ENCODE measurements at places on chromosomes 1 and 21. TPM values are rescaled to one million over a fixed set of nuclear protein-coding genes. Genes with fewer than 3 reads are reported as not detected.

The FCRLA gene
- 2.1 TPM for total RNA-seq

The NMNAT1 gene
- total RNA-seq, result 8.2 TPM

The FCRL2 gene
- total RNA-seq, result not detected

The LIPI gene
- total RNA-seq, result not detected

The WLS gene
- 217 TPM for total RNA-seq

The DMBX1 gene
- not detected for total RNA-seq

The EPHA10 gene
- total RNA-seq, result not detected

The MMEL1 gene
- total RNA-seq, result 0.32 TPM

The SLC9C2 gene
- not detected for total RNA-seq

The PFKFB2 gene
- 1.4 TPM for total RNA-seq

The KCNJ9 gene
- total RNA-seq, result not detected

The KCNE2 gene
- total RNA-seq, result not detected

The KRTAP12-2 gene
- total RNA-seq, result not detected

The PDZK1 gene
- 0.72 TPM for total RNA-seq

The OR2G6 gene
- total RNA-seq, result not detected

The NHLH1 gene
- total RNA-seq, result not detected

The C1orf174 gene
- 24.6 TPM for total RNA-seq

The ITLN2 gene
- total RNA-seq, result not detected

The LCE3D gene
- total RNA-seq, result not detected

The TNFRSF8 gene
- 0.52 TPM for total RNA-seq

The ETV3L gene
- total RNA-seq, result not detected

The OR2T29 gene
- total RNA-seq, result not detected

The TRABD2B gene
- total RNA-seq, result under 0.01 TPM

The AMIGO1 gene
- total RNA-seq, result 0.78 TPM

The S100A9 gene
- not detected for total RNA-seq

The KANK4 gene
- total RNA-seq, result 0.16 TPM

The GLMP gene
- 82.5 TPM for total RNA-seq

The KRTAP19-3 gene
- total RNA-seq, result not detected

The PRXL2B gene
- total RNA-seq, result 19.4 TPM

The NUDC gene
- 75.1 TPM for total RNA-seq

The FAM110D gene
- not detected for total RNA-seq

The EFCAB14 gene
- 36.6 TPM for total RNA-seq

The CCT8 gene
- total RNA-seq, result 126 TPM

The NBPF6 gene
- not detected for total RNA-seq

The KRTAP6-1 gene
- not detected for total RNA-seq

The CFHR2 gene
- total RNA-seq, result not detected

The TMCC2 gene
- total RNA-seq, result 3.0 TPM

The ZP4 gene
- not detected for total RNA-seq

The TRIM17 gene
- total RNA-seq, result 0.39 TPM

Measured in epithelial cell of alveolus of lung (primary cell).